ENCODE measurements at places on chromosomes 6 and 20.

- no peak for DNase-seq
Observed at GRCh38 chr20:38985060-38985459, 22.9 kb downstream of the DHX35 start.

DNA sequence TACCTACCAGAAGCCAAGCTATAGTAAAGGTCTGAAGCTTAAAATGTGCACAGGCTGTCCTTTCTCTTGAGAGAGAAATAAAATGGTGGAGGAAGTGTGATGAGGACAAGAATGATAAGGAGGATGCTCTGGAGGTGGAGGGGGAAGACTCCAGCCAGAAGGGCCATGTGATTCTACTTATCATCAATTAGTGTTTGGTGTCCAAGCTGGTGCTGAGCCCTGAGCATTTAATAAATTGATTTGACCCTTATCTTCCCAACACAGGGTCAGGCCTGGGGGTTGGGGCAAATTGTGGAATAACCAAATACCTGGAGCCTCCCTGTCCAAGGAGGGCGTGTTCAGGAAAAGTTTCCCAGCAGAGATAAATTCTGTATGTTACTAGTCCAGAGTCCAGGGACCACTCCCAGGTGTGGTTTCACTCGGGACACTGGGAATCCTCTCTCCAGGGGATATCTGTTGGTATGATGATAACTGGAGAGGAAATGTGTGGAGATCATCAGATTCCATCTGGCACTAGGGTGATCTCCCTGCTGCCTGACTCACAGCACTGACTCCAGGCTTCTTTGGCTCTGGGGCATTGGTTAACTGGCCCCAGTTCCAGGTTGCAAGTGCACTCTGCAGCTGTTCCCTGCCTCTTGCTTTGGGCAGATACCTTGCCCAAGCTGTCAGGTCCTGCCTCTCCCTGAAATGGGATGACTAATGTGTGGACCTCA is 3.8 kb upstream of the MYBL2 start:
- no peak for DNase-seq

DNA sequence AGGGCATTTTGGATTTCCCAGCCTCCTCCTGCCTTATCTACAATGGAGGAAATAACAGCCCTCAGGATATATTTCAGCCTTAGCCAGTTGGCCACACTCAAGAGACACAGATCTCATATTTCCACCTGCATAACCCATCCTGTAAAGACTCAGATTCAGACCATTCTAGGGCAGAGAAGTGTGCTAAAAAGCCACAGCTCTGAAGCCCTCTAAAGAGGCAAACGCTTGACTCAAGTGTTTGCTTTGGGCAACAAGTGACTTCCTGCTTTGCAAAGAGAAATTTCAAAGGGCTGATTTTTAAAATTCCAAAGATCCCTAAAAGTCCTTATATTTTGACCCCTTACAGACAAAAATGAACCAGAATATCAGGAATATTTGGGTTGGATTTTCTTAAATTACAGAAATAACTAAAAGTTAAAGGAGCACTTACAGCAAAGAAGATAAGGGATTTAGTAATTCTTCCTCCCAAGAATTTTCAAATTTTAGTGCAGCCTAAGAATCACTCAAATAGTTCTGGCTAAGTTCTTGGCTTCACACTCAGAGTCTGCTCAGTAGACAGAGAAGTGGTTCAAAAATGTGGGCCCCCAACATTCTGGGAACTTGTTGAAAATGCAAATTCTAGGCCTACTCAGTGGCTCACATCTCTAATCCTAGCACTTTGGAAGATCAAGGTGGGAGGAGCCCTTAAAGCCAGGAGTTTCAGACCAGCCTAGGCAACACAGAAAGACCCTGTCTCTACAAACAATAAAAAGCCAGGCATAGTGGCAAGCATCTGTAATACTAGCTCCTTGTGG is 18.9 kb upstream of the ADGRF5 start:
- DNase-seq, result no peak

GRCh38 chr6:51675922-51676275 is 411.5 kb downstream of the PKHD1 start:
- no peak for DNase-seq

GRCh38 chr6:32271429-32271828 is 47.6 kb upstream of the NOTCH4 start:
- no peak for DNase-seq

DNA sequence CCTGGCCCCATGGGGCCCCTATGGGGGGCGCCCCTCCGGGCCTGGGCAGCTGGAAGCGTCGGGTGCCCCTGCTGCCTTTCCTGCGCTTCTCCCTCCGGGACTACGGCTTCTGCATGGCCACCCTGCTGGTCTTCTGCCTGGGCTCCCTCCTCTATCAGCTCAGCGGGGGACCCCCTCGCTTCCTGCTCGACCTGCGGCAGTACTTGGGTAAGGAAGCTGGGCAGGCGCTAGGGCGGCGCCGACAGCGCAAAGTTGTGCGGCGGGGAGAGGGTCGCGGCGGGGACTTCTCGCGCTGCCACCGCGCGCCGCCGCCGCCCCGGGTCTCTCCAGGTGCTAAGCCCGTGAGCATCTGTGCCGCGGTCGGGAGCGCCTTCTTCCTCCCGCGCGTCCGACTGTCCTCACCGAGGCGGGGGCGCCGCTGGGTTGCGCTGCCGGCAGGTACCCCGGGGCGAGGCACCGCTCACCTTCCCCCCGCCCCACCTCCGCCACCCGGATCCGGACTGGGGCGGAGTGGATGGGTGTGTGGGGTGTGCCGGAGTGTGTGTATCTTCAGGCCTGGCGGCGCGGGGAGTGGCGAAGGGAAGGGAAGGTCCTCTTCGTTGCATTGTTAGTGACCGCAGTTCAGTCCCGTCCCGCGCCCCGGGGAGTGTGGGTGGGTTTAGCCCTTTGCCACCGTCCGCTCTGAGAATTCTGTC is 788 bp downstream of the UST start:
- no peak for DNase-seq

GRCh38 chr6:169943241-169944060 is 192.0 kb downstream of the ERMARD start:
- no peak for DNase-seq

DNA sequence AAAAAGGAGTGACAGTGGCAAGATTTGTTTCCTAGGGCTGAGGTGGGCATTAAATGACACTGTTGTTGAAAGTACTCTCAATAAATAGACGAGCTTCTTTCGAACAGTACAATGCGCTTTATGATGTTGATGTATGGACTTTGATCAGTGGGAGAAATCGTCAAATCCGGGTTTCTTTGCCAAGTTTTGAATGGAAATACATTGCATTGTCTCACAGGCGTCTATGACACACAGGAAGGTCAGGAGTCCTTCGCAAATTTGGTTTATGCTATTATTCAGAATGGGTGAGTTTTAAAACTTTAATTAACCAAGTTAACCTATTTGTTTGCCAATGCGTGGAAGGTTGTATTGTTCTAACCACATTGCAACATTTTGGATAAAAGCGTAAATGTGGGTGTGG is 547.3 kb upstream of the SLC35B3 start:
- no peak for DNase-seq

GRCh38 chr6:84460491-84460890 is 233.0 kb upstream of the CEP162 start:
- no peak for DNase-seq

DNA sequence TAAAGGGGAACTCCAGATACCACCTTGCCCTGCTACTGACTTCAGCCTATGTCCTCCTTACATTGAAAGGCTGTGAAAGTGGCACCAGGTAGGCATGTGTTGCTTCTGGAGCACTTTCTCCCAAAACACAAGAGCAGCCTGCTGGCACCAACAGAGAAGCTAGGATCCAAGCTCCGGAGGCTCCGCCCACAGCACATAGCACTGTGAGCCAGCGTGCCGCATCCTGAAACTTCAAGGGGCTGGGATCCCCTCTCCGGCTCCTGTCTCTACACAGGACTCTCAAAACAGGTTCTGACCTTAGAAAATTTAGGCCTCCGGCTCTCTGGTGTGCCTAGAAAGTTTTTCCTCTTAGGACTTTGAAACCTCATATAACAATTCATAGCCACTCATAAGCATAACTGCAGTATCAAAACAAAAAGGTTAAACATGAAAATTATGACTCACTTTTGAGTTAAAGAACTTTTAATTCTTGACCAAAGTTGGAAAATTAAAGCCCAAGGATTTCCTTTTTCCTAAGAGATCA is 41.1 kb downstream of the EZR start:
- no peak for DNase-seq

DNA sequence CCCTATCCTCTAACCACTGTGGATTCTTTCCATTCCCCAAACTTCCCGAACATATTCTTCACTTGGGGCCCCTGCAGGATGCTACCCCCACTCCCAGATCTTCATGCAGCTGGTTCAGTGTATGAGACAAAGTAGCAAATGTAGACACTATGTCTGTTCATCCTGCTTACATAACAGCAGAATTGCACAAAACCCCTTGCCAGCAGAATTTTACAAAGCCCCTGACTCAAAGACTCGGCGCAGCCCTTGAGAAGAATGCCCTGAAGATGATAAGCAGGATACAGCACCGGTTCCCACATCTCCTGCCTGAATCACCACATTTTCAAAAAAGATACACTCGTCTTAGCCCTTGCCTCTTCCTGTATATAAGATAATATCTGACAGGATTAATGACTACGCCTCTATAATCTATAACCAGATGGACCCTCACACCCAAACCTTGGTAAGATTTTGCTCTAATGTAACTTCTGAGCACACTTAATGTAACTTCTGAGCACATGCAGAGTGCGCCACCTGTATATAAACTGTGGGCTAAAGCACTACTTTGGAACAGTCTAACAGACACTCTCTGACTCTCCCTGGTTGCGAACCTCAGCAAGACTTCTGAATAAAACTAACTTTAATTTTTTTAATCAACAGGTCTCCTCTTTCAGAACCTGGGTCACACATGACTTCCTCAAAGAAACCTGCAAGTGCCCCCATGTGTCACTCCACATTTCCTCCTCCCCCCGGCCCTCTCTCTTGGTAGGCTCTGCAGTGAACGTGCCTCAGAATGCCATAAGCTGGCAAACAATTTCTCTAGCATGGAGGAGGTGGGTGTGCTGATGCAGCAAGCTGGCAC is 28.7 kb downstream of the RALGAPA2 start:
- DNase-seq, result no peak

DNA sequence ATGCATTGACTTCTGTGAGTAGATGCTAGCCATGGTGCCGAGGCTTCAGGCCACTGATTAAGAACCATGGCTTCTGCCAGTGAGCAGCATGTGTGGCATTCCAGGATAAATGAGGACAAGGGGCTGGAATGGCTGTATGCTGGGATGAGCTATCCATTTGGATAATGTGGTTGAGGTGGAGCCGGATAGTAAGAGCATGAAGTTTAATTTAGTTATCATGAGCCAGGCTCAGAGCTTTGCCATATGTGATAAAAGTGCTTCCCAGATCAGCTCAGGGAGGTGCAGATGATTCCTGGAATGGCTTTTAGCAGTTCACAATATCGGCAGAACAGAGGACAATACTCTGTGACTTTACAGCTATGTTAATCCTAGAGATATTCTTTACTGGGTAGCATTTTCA is 34.6 kb upstream of the RNF8 start:
- DNase-seq, result no peak

GRCh38 chr6:36920049-36920448 is 34.3 kb downstream of the C6orf89 start:
- no peak for DNase-seq

GRCh38 chr6:15331143-15331542 is 85.3 kb downstream of the JARID2 start:
- no peak for DNase-seq

DNA sequence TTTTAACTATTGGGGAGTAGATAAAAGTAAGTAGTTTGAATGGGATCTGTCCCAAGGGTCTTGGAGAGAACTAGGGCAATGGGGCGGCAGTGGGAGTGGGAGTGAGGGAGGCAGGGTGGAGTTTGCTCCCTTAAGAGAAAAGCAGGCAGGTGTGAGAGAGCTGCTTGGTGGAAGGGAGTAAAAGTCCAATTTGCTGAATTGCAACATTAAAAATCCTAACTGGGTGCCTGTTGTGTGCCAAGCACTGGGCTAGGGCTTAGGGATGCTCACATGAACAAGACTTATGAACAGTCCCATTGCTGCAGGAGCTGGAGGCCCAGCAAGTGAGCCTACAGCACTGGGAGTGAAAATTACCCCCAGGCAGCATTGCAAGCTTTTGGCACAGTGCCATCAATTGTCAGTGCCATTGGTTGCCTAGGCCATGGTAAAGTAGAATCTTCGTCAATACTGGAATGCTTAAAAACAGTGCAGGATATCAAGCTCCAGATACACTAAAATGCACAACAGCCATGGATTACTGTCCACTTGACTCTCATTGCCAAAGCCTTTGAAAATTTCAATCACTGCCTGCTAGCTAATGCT is 277.7 kb upstream of the JARID2 start:
- DNase-seq, result no peak

DNA sequence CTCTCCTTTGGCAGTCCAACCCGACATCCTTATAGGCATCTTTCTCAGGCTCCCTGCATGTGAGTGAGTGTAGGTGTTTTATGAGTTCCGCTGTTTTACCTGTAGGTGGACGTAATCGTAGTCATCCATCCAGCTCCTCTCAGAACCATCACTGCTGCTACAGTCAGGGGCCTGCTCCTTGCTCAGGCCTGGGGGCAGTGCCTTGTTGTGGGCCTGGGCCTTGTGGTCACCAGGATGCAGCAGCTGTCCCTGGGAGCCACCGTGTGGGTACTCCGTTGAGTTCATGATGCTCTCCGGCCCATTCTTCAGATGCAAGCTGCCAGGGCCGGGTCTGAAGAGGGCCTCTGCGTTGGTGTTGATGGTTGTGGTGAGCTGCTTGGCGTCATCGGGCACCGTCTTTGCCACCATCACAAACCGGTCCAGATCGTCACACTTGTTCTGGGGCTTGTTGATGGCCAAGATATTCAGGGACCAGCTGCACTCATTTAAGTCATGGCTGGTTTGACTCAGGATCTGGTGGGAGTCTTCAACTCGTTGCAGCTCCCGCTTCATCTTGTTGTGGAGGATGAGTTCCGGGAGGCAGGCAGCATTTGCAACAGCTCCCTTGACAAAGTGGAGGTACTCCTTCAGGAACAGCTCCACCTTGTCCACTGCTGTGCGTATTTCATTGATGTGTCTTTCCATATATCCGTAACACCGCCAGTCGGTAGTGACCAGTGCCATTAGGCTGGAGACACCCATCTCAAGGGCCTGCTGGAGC is 42.4 kb downstream of the NEDD9 start:
- DNase-seq, result no peak

DNA sequence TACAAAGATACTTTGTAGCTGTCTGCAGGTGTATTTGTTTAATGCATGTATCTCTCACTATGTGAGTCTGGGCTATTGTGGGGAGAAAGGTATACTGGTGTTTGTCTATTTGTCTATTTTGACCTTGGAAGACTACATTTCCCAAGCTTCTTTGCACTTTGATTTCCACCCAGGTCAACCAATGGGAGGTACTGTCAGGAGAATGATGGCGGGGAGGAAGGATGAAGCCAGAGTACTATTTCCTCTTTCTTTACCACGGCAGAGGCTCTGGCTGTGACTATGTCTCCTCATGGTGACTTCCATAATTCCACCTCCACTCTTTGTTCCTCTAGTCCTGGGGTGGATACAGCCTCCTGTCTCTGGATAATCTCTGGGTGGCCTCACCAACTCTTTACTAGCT is 23.1 kb downstream of the LBP start:
- no peak for DNase-seq

- DNase-seq, result no peak
Observed at GRCh38 chr20:607476-607875, 2.6 kb downstream of the TCF15 start.
